ENCODE measurements at places on chromosomes 12 and 14.

GRCh38 chr14:32197919-32198318 lies 3.9 kb upstream of the RNU6-7 start:
- no peak for DNase-seq

- no peak for DNase-seq
Measured at GRCh38 chr12:113497693-113498092, 26.0 kb upstream of the LHX5 start.

GRCh38 chr12:127773520-127773919 lies 493.4 kb upstream of the TMEM132C start:
- no peak for DNase-seq

GRCh38 chr12:65963862-65964240 lies 139.6 kb downstream of the HMGA2 start:
- no peak for DNase-seq

- DNase-seq, result no peak
Measured at GRCh38 chr12:28882444-28882843, 266.6 kb upstream of the FAR2 start.

DNA sequence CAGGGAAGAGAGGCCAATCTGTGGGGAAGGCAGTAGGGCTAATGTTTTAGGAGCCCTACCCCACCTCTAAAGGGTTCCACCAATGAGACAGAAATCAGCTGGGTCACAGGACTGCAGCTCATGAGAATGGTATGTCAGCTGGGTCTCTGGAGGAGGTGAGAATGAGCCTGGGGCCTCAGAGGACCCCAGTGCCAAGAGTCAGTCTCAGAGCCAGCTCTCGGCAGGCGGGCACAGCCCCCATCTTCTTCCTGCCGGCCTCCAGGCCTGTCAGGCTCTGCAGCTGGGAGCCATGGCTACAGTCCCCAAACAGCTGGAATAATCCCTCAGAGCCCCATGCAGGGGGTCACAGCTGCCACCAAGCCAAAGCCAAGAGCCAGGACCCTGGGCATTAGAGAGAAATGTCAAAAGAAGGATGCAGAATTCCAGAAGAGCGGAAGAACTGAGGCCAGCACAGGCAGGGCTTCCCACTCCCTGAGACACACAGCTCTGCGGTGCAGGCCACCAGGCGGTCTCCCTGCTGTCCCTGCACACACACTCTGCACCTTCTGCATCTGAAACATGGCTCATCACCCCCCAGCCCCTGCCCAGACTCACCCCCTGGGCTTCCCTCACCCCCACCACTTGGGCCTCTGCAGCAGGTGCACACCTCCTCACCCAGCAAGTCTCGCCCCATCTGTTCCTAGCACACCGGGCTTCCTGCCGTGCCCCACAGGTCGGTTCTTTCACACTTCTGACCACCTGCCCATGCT lies 26.0 kb downstream of the ITPK1 start:
- no peak for DNase-seq

DNA sequence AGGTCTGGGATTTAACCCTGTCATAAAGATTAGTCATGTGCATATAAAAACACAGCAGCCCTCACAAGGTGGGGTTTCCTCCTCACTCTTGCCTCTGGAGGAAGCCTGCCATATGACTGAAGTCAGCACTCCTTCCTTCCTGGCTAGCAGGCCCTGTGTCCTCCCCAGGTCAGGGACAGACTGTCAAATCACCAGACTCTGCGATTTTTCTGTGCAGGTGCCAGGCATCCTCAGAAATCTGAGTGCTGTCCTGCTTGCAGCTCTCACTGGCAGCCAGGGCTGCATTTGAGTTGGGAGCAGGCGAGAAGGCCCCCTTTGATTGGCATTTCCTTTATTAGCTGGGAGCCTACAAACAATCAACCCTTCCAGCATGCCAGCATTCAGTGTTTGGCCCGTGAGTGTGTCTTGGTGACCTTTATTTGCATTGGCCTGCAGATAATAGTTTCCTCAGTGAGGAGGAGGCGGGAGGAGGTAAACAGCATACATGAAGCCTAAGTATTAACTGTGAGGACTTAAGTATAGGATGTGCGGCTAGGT lies 183.8 kb upstream of the ARHGAP5 start:
- DNase-seq, result no peak

DNA sequence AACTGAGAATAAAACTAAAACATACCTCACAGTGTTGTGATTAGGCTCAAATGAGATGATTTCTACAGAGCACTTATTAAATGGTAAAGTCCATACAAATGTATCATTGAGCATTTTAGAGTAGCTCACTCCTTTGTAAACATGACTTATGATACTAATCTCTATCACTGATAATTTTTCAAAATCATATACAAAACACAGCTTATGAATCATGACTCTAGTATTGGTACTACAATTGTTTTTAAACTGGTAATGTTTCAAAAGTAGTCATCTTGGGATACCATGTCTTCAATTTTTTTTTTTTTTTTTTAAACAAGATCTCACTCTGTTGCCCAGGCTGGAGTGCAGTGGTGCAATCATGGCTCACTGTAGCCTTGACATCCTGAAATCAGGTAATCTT lies 40.1 kb upstream of the KRR1 start:
- DNase-seq, result no peak

DNA sequence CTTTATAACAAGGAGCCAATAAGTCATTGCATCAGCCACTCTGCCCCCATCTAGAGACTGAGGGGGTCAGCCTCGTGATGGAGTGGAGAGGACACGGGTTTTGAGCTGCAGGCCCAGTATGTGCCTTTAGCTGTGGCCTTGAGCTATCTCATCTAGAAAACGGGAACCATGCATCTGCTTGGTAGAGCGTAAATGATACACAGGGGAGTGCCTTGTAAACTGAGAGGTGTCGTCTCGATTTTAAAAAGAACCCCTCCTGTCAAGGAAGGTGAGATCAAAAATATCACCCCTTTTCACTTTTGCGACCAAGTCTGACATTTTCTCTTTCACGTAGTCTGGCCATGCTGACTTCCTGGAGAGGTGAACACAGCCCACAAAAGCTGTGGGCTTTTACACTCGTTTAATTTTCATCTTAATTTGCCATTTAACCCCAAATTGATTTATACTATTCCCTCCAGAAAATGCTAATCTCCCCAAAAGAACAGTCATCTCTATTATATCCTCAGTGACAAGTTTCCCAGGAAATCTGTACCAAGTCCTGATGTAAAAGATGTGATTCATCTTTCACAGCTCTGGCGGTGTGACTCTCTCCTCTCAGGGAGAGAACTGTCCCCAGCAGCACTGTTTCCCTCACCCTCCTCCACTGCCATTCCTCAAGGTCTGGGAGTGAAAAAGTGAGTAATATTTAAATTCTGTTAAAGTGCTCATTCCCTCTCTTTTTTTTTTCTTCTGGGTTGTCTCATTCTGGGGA lies 30.6 kb downstream of the VCPKMT start:
- no peak for DNase-seq

- DNase-seq, result no peak
Measured at GRCh38 chr12:6285532-6286306, 24.8 kb upstream of the PLEKHG6 start.

DNA sequence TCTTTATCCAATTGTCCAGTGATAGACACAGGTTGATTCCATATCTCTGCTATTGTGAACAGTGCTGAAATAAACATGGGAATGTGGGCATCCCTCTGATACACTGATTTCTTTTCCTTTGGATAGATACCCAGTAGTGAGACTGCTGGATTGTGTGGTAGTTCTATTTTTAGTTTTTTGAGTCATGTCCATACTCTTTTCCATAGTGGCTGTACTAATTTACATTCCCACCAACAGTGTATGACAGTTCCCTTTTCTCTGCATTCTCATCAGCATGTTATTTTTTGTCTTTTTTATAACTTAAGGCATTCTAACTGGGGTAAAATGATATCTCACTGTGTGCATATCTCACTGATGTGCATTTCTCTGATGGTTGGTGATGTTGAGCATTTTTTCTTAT lies 24.8 kb upstream of the VASH1 start:
- no peak for DNase-seq

DNA sequence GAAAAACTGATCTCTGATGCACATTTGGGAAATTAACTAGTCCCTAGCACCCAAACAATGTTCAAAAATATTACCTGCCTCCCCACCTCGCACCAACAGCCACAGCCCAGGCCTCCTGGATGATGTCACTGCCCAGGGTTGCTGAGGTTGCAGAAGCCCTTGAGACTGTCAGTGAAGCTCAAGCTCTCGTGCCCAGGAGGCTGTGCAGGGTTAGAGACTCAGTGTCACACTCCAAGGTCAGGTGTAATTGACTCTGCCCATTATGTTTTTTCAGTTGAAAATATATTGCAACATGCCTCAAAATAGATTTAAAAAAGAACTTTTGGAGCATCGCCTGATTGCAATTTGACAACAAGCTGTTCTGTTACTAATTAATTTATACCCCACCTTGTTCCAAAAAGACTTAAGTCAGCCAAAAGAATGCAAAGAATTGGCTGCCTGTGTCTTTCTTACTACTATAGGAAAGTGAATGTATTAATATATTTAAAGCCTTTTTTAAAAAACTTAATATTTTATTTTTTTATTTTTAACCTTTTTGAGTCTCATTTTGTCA lies 72.3 kb downstream of the CMAS start:
- no peak for DNase-seq

DNA sequence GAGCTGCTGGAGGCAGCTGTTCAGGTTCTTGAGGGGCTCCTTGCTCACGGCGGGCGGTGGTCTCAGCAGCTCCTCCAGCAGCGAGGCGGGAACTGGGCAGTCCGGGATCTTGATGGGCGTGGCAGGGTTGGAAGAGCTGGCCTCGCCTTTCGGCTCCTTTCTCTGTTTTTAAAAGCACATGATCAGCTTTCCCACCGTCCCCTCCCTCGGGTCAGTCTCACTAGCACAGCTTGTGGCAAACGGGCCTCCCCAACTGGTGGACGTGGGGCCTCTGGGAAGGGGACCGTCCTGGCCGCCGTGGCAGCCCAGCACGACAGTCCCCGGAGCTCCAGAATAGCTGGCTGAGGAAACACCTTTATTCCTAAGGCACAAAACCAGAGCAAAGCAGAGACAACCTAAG lies 12.5 kb upstream of the ANKLE2 start:
- no peak for DNase-seq

GRCh38 chr14:102772781-102773570 lies 4.3 kb upstream of the TRAF3 start:
- DNase-seq, result no peak

DNA sequence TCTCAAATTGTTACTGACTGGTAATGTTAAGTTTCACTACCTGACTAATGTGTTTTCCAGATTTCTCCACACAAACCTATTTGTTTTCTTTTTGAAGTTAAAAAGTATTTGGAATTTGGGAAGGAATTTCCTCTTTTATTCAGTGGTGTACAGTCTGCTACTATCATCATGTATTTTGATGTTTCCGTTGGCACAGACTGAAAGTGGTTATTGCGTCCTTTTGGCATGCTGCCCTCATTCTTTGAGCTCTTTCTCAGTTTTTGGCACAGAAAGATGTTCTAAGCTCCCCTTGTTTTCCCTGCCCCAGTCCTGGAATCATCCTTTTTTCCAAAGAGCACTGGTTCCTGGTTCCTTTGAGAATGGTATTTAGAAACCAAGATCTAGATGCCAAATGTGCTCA lies 31.4 kb upstream of the RTRAF start:
- DNase-seq, result no peak

- no peak for DNase-seq
Measured at GRCh38 chr14:63045234-63045611, at the start of gene KCNH5. KCNH5 (minus strand) TSS chr14:63045458; CDS start chr14:63045186, 272 bp downstream.

- peak; percentile 61 for DNase-seq
Measured at GRCh38 chr14:105465209-105466031, 9.2 kb upstream of the CRIP2 start.

DNA sequence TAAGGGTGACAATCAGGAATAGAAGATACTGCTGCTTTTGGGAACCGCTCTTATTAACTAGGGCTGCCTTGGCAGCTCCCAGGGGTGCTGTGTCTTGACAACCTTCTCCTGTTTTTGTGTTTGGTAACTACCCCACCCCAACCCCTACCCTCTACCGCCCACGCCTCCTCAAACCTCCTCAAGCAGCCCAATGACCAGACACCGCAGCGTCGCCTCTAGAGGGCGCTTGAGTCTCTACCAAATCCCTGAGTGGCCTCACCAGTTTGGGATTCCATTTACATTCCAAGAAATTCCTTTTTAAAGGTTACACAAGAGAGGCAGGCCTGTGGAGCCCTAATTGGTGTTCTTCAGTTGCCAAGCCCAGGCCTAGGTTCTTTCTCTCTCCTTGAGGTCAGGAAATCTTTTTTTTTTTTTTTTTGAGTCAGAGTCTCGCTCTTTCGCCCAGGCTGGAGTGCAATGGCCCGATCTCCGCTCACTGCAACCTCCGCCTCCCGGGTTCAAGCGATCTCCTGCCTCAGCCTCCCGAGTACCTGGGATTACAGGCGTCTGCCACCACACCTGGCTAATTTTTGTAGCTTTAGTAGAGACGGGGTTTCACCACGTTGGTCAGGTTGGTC lies 72.4 kb upstream of the USP44 start:
- no peak for DNase-seq

- DNase-seq, result no peak
Measured at GRCh38 chr12:109814600-109815150, 18.5 kb downstream of the TRPV4 start.

GRCh38 chr12:95440401-95440800 lies 33.6 kb upstream of the METAP2 start:
- DNase-seq, result no peak

- DNase-seq, result no peak
Measured at GRCh38 chr12:78198896-78199295, 368.2 kb downstream of the NAV3 start.

DNA sequence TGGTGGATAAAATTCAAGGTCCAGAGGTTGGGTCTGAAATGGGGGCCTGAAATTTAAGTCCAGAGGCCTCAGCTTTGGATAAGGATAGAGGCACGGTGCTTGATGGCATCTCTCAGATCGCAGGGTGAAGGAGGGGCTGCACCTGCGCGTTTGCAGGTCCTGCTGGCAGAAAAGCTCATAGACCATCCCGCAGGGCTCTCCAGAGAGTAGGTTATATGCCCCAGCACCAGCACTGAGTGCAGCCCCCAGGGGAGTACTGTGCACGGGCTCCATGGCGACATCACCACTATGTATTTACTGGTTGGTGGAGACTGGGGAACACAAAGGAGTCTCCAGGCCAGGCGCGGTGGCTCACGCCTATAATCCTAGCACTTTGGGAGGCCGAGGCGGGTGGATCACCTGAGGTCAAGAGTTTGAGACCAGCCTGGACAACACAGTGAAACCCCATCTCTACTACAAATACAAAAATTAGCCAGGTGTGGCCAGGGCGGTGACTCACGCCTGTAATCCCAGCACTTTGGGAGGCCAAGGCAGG lies 4.3 kb upstream of the CD63 start:
- no peak for DNase-seq

GRCh38 chr12:52271158-52271557 lies 3.3 kb upstream of the KRT86 start:
- DNase-seq, result no peak

GRCh38 chr14:50791201-50791600 lies 39.8 kb downstream of the NIN start:
- no peak for DNase-seq

DNA sequence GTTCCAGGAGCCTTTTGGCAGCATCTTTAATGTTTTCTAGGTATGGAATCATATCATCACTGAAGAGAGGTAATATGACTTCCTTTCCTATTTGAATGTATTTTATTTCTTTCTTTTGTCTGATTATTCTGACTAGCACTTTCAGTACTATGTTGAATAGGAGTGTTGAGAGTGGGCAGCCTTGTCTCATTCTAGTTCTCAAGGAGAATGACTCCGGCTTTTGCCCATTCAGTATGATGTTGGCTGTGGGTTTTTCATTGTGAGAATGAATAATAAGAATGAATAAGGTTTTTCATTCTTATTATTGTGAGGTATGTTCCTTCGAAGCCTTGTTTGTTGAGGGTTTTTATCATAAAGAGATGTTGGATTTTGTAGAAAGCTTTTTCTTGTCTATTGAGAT lies 98.9 kb downstream of the GPHN start:
- no peak for DNase-seq

- no peak for DNase-seq
Measured at GRCh38 chr12:1491983-1492697, 102.2 kb downstream of the FBXL14 start.
